ENCODE measurements at places on chromosomes 16 and 17. TPM values are rescaled to one million over a fixed set of nuclear protein-coding genes. Genes with fewer than 3 reads are reported as not detected.

DNA sequence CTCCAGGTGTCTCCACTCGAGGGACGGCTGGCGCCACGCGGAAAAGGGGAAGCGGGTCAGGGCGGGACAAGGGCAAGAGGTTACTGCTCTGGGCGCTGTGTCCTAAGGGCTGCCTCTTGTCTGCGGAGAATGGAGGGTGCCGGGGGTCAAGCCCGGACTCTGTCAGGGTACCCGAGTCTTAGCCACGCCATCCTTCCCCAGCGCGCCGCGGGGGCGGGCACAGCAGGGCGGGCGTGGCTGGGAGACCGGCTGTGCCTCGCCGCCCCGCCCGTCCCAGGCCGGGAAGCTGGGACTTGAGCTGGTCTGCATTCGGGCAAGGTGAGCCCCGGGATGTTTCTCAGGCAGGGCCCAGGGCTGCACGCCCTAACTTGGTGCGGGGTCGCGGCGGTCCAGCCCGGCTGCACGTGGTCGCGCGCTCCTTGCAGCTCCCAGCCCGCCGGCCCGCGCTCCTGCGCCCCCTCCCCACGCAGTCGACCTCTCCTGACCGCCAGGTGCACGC is 6.2 kb upstream of the ACTG1 start:
- DNase-seq = peak; percentile 84

The NRN1L gene
- total RNA-seq = 0.54 TPM

The ZNF768 gene
- total RNA-seq = 73.8 TPM

The TBC1D3E gene
- total RNA-seq = not detected

The COL1A1 gene
- total RNA-seq = 28.2 TPM

DNA sequence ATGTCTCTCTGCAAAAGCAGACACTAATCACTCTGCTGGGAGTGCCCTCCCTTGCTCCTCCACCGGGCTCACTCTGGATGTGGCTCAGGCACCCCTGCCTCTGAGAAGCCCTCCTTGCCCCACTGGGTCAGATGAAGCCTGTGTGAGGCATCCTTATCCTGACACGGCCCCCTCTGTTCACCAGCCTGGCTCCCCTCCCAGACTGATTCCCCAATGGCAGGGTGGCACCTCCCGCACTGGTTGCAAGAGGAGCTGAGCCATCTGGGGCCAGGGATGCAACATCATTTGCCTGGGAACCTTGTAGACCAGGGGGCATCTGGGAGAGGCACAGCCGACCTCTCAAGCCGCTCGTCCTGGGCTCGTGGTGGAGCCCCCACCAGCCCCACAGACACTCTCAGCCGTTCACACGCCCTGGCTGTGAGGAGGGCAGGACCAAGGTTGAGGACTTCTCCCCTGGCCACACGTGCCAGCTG is 6.7 kb downstream of the SMTNL2 start:
- no peak for DNase-seq

- DNase-seq = no peak
These were observed 644.1 kb downstream of the WWOX start for GRCh38 chr16:78743556-78743955.

DNA sequence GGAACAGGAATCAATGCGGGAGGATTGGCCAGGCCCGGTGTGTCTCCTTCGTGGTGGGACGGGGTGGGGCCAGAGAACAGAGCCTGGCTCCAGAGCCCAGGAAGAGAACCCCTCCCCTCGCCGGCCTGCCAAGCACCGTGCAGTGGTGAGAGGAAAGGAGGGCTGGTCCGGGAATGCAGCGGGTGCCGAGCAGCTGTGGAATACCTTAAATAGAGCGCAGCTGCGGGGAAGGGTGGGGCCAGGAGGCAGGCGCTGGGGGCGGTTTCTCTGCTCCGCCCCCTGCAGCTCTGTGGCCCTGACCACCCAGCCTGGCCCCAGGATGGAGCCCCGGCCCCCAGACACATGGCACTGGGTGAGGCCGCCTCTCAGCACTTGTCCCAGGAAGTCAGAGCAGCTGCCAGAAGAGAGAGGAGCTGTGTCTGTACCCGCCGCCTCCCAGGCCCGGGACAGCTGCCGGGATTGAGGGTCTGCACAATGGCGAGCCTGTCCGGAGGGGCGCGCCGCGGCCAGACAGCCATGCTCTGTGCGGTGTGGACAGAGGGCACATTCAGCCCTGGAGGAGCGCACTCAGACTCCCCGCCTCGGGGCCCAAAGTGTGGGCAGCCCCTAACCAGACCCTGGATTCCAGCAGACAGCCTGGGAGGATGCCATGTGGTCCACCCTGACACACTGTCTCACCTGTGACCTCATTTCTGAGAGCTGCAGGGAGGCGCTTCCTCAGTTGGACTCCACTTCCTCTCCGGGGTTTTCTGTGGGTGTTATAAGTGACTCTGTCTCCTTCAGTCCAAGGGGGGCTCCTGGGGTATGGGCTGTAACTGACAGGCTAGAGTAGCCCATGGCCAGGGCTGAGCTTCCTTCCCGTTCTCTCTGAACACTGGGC is 268.8 kb downstream of the SEC14L1 start:
- peak; percentile 86 for DNase-seq

GRCh38 chr17:37815536-37815935 is 70.7 kb upstream of the HNF1B start:
- no peak for DNase-seq
